Cortex of kidney (tissue), 1 donor: ENCODE measurements at places on chromosomes 12 and 14.

DNA sequence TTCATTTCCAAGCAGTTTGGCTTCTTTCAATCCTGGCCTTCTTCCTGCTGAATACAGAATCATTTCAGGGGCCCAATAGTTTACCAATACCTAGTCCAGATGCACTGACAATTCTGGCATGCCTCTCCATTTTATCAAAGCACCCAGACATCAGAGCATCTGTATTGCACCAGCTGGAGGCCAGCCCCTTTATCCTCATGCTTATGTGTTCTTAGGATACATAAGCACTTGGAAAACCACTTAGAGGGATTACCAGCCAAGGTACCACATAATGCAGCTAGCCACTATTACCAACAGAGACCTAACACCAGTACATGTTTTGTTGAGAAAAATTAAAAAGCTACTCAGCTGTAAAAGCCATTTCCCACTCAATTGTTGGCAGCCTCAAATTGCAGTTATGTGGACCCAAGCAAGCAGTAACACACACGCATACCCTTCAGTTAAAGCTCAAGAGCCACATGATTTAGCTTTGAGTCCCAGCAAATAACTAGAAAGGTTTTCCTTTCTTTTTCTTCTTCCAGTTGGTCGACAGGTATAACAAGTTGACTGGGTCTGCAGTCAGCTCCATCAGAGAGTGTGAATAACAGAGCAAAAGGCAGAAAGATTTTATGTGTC, 263.8 kb downstream of the DIO2 start:
- DNase-seq: no peak

GRCh38 chr12:92341065-92341668, 195.5 kb upstream of the BTG1 start:
- DNase-seq: no peak

- DNase-seq: no peak
Measured at GRCh38 chr12:50790081-50790480, 26.2 kb downstream of the ATF1 start.

DNA sequence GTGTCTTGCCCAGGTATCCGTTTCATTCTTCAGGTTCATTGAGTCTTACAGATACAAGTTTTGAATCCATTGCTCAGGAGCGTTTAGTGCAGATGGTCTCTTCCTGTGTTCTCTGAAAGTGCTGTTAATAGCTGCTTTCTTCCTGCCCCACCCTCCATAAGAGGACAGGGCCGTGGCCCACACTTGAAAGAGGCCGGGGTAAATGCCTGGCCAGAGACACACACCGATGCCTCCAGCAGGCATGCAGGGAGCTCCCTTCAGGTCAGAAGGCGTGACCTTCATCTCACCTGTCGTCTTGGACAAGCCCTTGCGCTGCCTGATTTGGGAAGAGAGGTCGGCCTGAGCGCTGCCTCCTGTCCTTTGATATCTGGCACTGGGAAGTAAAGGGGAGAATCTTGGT, 11.6 kb downstream of the PRKAB1 start:
- no peak for DNase-seq

- no peak for DNase-seq
Measured at GRCh38 chr14:64235652-64236640, 58.2 kb downstream of the ESR2 start.

- DNase-seq: no peak
Measured at GRCh38 chr12:87317302-87317701, 711.9 kb downstream of the C12orf50 start.
